T-helper 2 cell (primary cell): ENCODE measurements at places on chromosomes 5 and 9.

DNA sequence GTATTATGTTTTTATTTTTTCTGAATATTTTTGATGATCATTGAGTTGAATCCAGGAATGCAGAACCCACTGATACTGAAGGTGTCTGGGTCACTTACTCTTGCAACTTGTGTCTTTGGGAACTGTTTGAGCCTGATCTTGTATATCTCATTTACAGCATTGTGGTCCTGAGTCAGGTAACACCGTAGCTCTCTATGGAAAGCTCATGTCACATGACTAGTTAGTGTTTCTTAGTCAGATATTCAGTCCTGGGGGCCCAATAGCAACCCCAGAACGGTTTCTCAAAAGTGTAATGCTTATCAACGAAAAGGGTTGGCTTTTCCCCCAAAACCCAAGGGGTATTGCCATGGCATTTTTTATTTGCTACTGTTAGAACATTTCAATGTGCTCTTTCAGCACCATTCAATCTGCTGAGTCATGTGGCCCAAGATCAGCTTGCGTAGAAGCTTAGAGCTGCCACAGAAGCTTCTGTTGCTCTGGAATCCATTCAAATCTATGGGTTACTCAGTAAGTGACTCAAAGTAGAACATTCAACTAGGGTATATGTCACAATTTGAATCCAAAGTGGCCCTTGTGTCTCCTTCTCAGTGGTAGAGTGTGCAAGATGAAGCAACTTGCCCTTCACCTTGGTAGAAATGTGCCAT, 12.1 kb upstream of the PTAR1 start:
- no peak for DNase-seq

DNA sequence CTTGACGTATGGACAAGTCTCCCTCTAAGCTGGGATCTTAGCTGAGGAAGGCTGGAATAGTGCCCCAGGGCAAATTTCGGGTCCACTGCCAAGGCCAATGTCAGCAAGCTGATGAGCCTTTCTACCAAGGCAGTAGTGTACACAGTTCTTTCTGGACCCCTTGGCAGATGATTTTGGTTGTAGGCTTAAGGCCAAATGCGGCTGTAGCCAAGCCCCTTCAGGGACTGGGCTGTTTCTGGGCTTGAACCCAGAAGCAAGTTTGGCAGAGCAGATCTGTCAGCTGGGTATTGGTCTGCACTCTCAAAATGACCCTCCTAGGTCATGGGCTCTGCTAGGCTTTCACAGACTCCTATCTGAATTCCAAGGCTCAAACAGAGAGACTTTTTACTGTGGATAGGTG, 121.6 kb downstream of the ADAMTSL1 start:
- DNase-seq = no peak

GRCh38 chr5:55599148-55600050, 64.6 kb upstream of the PLPP1 start:
- no peak for DNase-seq

- DNase-seq = no peak
Measured at GRCh38 chr9:19969721-19970120, 180.9 kb upstream of the SLC24A2 start.

DNA sequence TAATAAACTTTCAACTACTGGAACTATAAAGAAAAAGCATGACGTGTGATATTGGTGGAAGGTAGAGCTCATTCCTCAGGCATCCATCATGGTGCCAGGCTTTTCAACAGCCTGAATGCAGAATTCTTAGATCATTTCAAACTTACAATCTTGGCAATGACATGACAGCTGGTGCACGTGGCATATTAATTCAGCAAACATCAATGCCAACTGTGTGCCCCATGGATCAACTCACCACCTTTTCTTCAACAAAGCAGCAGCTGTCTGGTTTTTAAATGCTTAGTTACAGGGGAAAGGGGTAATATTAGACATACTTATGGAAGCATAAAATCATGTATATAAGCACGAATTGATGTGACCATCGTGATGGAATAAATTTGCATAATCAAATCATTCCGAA, 56.0 kb upstream of the OR13F1 start:
- no peak for DNase-seq

DNA sequence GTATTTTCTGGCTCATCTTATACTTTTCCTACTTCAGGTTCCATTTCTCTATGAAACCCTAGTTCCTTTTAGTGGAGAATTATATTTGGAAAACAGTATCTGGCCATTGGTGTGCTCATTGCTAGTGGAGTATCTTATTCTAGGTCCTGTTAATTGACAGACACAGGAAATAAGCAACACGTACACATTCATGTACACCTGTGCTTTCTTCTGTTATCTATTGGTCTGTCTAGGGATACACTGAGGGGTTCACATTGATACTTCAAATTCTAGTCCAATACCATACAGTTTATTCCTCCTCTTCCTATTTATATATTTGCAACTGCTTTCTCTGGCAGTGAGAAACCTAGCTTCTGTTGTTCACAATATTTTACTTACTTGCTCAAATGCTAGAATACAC, 110.2 kb downstream of the FER start:
- DNase-seq = no peak

DNA sequence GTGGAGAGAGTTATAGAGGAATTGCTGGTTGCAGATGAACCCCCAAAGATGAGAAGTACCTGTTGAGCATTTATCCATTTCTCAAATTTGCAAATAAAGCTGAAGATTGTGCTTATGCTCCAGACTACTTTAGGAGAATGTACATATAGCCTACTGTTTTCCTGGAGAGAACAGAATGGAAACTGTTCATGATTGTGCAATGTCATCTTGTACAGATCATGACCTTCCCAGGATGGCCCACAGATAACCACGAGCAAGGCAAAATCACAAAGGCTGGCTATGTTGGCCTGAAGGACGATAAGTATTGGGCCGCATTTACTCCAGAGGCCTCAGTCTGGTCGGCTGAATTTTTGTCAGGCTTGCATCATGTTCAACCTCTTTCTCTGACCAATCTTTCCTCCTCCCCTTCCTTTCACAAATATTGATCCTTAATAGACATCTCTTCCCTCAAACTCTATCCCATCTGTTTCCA, 28.5 kb upstream of the RICTOR start:
- no peak for DNase-seq

- no peak for DNase-seq
Measured at GRCh38 chr5:143635888-143636287, 176.1 kb upstream of the HMHB1 start.

DNA sequence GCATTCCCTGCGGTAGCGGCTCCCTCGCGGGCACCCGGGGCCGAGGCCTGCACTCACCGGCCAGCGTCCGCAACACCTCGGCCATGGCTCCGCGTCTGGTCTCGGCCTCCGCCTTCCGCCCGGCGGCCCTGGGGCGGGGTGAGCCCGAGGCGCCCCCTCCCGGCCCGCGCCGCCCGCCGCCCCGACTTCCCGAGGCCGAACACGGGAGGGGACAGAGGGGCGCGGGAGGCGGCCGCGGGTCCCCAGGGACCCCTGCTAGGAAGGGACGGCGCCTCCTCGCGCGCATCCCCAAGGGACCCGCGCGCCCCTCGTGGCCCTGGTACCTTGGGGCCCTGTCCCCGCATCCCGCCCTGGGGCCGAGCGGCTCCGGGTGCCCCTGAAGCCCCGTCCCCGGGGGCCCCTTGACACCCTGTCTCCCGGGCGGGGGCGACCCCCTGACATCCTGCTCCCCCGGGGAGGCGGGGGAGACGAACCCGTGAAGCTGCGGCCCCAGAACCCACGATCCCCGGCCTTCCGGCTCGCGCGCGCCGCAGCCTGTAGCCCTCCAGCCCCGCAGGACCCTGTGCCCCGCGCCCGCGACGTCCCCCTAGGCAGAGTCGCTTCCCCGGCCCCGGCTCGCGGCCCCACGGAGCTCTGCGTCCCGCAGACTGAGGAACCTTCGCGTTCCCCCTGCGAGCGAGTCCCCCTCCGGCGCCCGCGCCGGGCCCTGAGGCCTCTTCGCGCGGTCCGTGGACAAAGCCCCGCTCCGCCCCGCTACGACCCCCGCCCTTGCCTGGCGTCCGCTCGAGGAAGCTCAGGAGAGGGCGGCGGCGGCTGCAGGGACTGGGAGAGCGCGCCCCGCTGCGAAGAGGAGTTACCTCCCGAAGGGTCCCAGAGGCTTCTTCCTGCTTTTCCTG, at the start of gene ABO:
Gene ABO (minus strand): TSS at position 97 of the 896 bp plus-strand sequence.
- no peak for DNase-seq

DNA sequence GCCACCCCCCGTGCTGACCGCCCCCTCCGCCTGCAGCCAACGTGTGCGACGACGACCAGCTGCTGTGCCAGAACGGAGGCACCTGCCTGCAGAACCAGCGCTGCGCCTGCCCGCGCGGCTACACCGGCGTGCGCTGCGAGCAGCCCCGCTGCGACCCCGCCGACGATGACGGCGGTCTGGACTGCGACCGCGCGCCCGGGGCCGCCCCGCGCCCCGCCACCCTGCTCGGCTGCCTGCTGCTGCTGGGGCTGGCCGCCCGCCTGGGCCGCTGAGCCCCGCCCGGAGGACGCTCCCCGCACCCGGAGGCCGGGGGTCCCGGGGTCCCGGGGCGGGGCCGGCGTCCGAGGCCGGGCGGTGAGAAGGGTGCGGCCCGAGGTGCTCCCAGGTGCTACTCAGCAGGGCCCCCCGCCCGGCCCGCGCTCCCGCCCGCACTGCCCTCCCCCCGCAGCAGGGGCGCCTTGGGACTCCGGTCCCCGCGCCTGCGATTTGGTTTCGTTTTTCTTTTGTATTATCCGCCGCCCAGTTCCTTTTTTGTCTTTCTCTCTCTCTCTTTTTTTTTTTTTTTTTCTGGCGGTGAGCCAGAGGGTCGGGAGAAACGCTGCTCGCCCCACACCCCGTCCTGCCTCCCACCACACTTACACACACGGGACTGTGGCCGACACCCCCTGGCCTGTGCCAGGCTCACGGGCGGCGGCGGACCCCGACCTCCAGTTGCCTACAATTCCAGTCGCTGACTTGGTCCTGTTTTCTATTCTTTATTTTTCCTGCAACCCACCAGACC, 80.2 kb downstream of the NTNG2 start:
- no peak for DNase-seq

- DNase-seq = no peak
Measured at GRCh38 chr5:39175273-39175955, 43.9 kb downstream of the FYB1 start.

GRCh38 chr9:137619240-137620047, 639 bp downstream of the EHMT1 start:
- peak; percentile 40 for DNase-seq

DNA sequence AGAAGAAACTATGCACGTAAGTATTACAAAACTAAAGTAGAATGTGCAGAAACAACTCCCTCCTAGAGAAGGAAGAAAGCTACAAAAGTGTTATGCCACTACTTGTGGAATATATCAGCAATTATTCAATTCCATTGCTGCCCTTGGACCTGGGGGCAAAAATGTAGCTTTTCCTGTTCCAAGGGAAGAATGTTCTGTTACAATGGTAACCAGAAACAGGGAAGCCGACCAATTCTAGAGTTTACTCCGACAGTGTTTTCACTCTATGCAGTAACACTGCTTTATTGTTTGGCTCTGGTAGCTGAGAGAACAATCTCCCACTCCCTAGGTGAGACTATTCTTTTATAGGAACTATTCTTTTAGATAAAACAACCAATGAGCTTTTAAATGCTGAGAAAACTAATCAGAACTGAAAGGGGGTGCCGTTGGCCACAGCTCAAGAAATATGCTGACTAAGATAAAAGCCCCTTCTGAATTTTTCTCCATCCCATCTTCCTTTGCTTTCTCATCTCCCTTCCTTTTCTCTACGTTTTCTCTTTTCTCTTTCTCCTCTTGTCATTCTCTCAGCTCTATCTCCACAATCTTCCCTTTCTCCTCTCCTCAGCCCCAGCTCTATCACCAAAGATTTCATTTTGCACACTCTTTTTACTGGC, 54.1 kb downstream of the SLC1A3 start:
- DNase-seq = no peak

DNA sequence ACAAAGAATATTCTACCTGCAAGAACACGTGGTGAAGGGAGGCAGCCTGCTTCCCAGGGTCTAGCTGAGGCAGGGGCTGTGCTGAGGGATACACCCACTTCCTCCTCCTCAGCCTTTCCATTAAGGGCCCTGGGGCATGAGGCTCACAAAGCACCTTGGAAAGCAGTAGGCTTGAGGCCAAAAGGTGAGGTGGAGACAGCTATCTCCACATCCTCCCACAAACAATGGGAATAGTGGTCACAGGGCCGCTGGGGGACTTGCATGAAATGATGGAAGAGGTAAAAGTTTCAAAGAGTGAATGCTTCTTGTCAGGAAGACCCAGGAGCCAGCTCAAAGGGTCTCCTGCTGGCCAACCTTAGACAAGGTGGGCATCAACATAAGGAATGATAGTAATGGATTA, 207.9 kb downstream of the CDK5RAP2 start:
- no peak for DNase-seq

GRCh38 chr5:53116597-53116996, 7.0 kb upstream of the MOCS2 start:
- no peak for DNase-seq

- DNase-seq = no peak
Measured at GRCh38 chr5:141413540-141414069, 818 bp downstream of the PCDHGA10 start.

DNA sequence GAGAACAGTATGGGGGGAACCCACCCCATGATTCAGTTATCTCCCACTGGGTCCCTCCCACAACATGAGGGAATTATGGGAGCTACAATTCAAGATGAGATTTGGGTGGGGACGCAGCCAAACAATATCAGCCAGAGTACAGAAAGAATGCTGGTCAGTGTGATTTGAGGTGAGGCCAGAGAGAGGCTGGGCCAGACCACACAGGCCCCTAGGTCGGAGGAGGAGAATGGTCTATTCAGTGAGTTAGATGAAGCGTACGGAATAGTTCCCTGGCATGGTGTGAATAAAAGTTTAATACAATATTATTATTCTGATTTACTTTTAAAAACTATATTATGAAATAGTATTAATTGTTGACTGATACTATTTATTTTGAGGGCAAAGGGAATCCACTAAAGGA, 39.7 kb downstream of the PCSK5 start:
- no peak for DNase-seq

DNA sequence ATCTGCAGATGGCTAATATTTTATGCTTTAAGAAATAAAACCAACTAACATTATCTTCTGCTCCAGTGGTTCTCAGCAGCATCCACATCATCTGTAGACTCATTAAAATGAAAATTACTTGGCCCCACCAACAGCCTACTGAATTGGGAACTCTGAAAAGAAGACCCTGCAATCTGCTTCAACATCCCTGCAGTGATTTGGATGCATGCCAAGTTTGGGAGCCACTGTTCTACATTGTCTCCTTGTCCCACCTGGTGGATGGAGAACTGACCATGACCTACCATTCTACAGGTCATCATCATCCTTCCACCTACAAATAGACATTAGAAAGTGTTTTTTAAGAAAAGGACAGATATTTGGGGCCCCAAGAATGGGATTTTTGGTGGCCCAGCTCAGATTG, 71.1 kb downstream of the ACER2 start:
- no peak for DNase-seq

DNA sequence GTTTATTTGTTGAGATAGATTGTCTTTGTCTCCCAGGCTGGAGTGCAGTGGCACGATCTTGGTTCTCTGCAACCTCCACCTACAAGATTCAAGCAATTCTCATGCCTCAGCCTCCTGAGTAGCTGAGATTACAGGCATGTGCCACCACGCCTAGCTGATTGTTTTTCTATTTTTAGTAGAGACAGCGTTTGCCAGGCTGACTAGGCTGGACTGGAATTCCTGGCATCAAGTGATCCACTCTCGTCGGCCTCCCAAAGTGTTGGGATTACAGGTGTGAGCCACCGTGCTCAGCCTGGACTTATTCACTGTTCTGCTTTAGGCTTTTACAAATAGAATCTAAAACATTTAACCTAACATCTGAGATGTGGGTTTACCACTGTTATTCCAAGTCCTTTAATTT, 91.3 kb downstream of the COMMD10 start:
- DNase-seq = no peak

GRCh38 chr5:72988769-72989168, 32.9 kb downstream of the FCHO2 start:
- DNase-seq = no peak
